GM10248 (cell line): ENCODE measurements at places on chromosomes 12 and 14.

DNA sequence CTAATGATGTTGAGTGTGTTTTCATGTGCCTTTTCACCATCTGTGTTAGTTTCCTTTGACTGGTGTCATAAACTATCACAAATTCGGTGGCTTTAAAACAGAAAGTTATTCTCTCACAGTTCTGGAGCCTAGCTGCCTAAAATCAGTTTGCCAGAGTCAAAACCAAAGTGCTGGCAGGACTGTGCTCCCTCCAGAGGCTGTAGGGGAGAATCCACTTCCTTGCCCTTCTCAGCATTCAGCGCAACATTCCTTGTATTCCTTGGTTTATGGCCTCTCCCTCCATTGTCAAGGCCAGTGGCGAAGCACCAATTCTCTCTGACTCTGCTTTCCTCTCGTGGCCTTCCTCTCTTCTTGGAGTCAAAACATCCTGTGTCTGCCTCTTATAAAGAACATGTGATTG lies 174.2 kb upstream of the PDE3A start:
- DNase-seq = no peak

DNA sequence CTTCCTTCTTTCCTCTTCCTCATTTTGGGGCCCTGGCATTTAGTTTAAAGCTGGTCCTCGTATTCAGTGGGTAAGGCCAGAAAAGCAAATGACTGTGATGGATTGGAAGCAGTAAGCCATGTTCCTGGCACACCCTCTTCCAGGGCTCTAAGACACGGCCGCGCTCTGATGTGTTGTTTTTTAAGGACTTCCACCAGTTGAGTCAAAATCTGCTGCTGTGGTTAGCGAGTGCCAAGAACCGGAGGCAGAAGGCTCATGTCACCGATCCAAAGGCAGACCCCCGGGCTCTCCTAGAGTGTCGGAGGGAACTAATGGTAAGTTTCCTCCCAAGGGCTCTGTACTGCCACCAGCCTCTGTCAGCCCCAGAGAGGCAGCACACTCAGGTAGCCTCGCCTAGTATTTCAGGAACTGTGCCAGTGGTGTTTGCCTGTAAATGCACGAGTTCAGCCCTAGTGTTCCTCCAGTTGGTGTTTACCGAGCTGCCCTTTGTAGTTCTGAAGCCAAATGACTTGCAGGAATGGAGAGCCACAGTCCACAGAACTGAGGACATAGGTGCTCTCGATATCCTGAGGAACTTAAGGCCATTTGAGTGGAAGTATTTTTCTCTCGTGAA lies 72.7 kb downstream of the ESR2 start:
- no peak for DNase-seq

- no peak for DNase-seq
Measured at GRCh38 chr12:52369211-52369610, 1.9 kb upstream of the KRT85 start.

GRCh38 chr12:130838284-130838950 lies 633 bp downstream of the STX2 start:
- peak; percentile 39 for DNase-seq

GRCh38 chr12:19005257-19005801 lies 124.2 kb upstream of the PLEKHA5 start:
- no peak for DNase-seq

GRCh38 chr14:91018481-91018880 lies 42.0 kb downstream of the RPS6KA5 start:
- DNase-seq = no peak

- no peak for DNase-seq
Measured at GRCh38 chr12:96064271-96064670, 28.9 kb upstream of the LTA4H start.

DNA sequence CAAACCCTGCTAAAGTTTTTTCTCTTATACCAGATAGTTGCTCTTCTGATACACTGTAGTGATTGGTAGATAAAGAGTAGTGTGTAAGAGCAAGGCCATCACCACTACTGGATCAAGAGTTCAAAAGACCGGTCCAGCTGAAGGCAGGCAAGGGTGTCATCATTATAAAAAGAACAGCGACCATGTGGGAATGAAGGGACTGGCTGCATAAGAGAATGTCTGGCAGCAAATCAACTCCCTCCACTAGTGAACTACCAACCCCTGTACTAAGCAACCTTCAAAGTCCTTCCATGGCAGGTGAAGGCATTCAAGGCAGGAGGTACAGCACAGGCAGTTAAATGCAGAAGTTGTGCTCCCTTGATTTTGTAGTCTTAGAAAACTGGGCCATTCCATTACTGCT lies 53.5 kb downstream of the EGLN3 start:
- DNase-seq = no peak

DNA sequence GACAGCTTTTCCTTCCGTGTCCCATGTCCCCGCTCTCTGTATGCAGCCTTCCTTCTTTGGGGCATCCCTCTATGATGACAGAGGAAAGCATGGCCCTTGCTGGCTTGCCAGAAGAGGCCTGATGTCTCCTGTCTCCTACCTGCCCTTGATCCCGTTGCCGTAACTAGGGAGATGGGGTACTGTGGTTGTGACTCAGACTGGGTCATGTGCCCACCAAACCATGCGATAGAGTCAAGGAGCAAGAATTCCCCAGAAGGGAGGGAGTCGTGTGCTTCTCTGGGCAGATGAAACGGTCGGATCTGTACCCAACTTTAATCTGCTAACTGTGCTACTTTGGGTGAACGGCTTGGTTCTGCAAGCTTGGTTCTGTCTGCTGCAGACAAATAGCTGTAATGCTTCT lies 99.1 kb upstream of the DYNC1H1 start:
- DNase-seq = no peak

GRCh38 chr14:55160989-55161388 lies 30.4 kb downstream of the DLGAP5 start:
- DNase-seq = peak; percentile 44

- no peak for DNase-seq
Measured at GRCh38 chr12:103140286-103140685, 182.8 kb downstream of the ASCL1 start.

DNA sequence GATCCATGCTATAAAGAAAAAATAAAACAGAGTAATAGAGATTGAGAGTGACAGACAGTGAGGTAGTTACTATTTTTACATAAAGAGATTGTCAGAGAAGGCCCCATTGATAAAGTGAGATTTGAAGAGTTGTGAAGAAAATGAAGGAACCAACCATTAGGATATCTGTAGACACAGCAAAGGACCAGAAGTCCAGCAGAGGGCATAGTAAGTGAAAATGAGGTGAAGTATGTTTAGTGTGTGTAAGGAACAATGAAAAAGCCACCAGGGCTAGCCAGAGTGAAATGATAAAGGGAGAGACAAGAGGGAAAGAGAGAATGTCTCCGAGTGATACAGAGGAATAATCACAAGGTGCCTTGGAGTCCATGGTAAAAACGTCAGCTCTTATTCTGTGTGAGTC lies 411.0 kb downstream of the NELL2 start:
- no peak for DNase-seq

DNA sequence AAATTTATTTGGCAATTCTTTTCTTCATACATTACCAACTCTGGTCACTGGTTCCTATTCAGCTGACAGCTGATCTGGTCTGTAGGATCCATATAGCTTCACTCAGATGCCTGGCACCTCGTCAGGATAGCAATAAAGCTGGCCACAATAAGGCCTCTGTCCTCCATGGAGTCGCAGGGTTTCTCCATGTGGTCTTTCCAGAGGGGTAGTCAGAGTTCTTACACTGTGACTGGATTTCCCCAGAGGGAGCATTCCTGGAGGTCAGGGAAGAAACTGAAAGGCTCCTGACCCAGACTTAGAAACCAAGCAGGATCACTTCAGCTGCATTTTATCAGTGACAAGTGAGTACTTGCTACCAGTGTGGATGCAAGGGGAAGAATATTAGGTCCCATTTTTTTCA lies 34.9 kb upstream of the SIX1 start:
- no peak for DNase-seq

GRCh38 chr12:23533699-23534098 lies 415.8 kb downstream of the SOX5 start:
- no peak for DNase-seq
